Liver (tissue), 10 donors: ENCODE measurements at places on chromosomes 16 and 17.

DNA sequence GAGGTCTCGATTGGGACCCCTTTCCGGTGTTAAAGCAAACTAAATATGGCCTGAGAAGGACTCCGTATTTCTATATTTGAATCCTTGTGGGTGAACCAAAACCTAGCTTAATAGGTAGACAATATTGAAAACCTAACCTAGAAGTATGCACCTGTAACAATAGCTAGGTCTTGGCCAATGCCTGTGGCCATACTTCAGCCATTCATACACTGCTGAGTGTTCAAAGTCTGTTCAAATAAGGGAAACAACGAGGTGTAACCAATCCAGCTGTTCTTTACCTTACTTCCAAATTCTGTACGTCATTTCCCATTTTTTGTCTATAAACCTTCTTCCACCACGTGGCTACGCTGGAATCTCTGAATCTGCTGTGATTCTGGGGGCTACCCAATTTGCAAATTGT is 34.1 kb upstream of the HELZ start:
- DNase-seq = no peak
- H3K27me3 ChIP-seq = no peaks in the 10 kb centered on the region
- no peak overlapping the region for H3K4me3 ChIP-seq
- peaks cover 3% of the 10 kb centered on the region for H3K4me1 ChIP-seq

DNA sequence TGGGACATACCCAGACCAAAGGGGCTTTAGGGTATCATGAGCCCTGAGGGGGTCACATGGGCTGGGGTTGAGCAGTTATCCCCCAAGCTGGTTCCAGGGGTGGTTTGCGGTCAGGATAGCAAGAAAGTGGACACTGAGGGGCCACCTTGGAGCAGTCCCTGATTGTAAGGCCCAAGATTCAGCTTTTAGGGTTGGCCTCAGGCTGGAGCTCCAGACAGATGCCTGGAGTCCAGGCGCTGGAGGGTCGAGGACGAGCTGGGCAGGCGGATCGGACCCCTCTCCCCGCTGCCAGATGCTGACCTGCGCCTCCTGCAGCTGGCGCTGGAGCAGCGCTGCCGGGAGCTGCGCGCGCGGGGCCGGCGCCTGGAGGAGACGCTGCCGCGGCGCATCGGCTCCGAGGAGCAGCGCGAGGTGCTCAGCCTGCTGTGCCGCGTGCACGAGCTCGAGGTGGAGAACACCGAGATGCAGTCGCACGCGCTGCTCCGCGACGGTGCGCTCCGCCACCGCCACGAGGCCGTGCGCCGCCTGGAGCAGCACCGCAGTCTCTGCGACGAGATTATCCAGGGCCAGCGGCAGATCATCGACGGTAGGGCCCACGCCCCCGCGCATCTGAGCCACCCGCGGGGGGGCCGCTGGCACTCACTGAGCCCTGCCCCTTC is 10.0 kb downstream of the BTBD17 start:
- no peak for DNase-seq
- no peak overlapping the region for H3K27ac ChIP-seq
- H3K4me1 ChIP-seq = no peaks in the 10 kb centered on the region
- H3K27me3 ChIP-seq = peaks cover 9% of the 10 kb centered on the region
- no peak overlapping the region for H3K4me3 ChIP-seq

DNA sequence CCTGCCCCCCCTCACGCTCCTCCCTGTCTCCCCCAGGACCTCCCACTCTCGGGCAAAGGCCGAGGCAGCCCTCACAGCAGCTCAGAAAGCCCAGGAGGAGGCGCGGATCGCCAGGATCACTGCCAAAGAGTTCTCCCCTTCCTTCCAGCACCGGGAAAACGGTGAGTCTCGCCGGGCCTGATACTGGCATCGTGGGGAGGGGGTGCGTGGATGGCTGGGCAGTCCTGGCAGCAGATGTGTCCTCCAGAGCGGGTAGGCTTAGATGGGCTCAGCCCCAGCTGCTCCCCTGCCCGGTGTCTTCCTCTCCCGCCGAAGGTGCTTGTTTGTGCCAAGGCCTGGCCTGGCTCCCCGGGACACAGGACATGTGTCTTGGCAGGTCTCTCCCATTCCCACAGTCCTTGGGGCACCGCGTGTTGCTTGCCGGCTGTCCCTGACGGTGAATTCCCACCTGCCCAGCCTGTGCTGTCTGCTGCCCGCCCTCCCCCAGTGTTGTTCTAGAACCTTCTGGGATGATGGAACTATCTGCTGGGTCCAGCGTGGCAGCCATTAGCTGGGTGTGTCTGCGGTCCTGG is 81.6 kb downstream of the KLHDC4 start:
- no peak overlapping the region for H3K27ac ChIP-seq
- no peaks in the 10 kb centered on the region for H3K4me1 ChIP-seq
- DNase-seq = no peak
- no peaks in the 10 kb centered on the region for H3K27me3 ChIP-seq
- H3K36me3 ChIP-seq = no peaks in the 10 kb centered on the region

DNA sequence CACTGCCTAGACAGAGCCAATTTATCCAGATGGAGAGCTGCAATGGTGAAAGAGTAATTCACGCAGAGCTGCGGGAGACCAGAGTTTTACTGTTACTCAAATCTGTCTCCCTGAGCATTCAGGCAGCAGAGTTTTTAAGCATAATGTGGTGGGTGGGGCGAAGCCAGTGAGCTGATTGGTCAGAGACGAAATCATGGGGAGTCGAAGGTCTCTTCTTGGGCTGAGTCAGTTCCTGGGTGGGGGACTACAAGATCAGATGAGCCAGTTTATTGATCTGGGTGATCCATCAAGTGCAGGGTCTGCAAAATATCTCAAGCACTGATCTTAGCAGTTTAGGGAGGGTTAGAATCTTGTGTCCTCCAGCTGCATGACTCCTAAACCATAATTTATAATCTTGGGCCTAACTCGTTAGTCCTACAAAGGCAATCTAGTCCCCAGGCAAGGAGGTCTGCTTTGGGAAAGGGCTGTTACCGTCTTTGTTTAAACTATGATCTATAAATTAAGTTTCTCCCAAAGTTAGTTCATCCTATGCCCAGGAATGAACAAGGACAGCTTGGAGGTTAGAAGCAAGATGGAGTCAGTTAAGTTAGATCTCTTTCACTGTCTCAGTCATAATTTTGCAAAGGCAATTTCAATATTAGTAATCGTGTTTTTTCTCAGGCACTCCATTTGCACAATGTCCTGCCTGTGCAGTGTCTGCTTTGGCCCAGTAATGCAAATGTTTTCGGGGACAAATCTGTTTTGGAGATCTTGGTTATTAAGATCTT is 27.0 kb downstream of the PIGL start:
- DNase-seq = no peak
- H3K4me3 ChIP-seq = no peak overlapping the region
- no peaks in the 10 kb centered on the region for H3K27me3 ChIP-seq
- no peak overlapping the region for H3K27ac ChIP-seq

- DNase-seq = no peak
- no peak overlapping the region for H3K27ac ChIP-seq
- H3K4me3 ChIP-seq = no peak overlapping the region
These were observed 214.3 kb downstream of the RBFOX1 start for GRCh38 chr16:7546948-7547347.

DNA sequence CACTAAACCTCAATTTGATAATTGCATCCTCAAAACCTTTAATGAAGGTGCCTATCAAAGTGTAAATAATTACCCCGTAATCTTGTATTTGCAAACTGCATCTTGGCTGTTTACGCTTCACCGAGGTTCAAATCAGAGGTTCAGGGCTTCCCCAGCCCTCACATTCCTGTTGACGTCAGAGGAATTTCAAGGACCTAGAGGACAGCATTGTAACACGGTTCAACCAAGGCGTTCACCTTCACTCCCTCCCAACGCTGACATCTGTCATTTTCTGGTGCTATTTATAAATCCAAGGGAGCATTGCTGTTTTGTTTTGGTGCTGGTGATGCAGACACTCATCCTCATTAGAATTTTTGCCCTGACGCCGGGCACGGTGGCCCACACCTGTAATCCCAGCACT is 691.6 kb upstream of the RBFOX1 start:
- no peaks in the 10 kb centered on the region for H3K4me1 ChIP-seq
- no peaks in the 10 kb centered on the region for H3K36me3 ChIP-seq
- no peak overlapping the region for H3K4me3 ChIP-seq
- no peak for DNase-seq
- peaks cover 3% of the 10 kb centered on the region for H3K27me3 ChIP-seq

- no peaks in the 10 kb centered on the region for H3K4me1 ChIP-seq
- H3K27me3 ChIP-seq = no peaks in the 10 kb centered on the region
- H3K27ac ChIP-seq = no peak overlapping the region
- peak; percentile 30 for DNase-seq
- no peak overlapping the region for H3K4me3 ChIP-seq
These were observed 1748.9 kb downstream of the TP53TG3F start for GRCh38 chr16:35208001-35208935.

- H3K4me1 ChIP-seq = no peaks in the 10 kb centered on the region
- no peak overlapping the region for H3K27ac ChIP-seq
- no peaks in the 10 kb centered on the region for H3K36me3 ChIP-seq
- DNase-seq = no peak
- no peaks in the 10 kb centered on the region for H3K27me3 ChIP-seq
These were observed 525.6 kb downstream of the MAF start for GRCh38 chr16:79074951-79075350.

DNA sequence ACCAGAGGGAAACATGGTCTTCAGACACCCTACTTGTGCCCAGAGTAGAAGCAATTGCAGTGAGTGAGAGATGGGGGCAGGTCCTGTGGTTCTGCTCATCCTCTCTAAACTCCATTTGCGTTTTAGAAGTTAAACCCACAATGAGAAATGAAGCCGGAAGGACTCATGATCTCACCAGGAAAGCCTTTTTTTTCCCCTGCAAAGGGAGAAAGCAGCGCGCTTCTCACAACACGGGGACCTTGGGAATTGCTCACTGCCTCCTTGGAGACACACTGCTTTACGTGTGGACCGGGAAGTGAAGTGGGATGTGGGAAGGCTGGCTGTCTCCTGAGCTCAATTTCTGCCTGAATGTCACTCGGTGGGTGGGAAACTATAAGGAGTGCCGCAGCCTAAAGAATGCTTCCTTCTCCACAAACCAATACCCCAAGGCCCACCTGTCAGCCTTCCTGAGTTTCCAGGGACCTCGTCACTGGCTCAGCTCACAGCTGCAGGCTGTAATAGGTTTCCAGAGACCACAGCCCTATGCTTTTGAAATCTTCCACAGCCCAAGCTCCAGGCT is 365.4 kb downstream of the XYLT1 start:
- no peaks in the 10 kb centered on the region for H3K4me1 ChIP-seq
- H3K4me3 ChIP-seq = no peak overlapping the region
- no peak overlapping the region for H3K27ac ChIP-seq
- no peaks in the 10 kb centered on the region for H3K36me3 ChIP-seq
- no peak for DNase-seq

- H3K4me3 ChIP-seq = no peak overlapping the region
- no peak for DNase-seq
- H3K36me3 ChIP-seq = no peaks in the 10 kb centered on the region
- no peaks in the 10 kb centered on the region for H3K4me1 ChIP-seq
These were observed 24.4 kb upstream of the PMP22 start for GRCh38 chr17:15289285-15290183.
